ENCODE measurements at places on chromosomes 16 and 17. TPM values are rescaled to one million over a fixed set of nuclear protein-coding genes. Genes with fewer than 3 reads are reported as not detected.

Gene KRT39
- not detected for total RNA-seq

Gene KRT9
- 0.42 TPM for total RNA-seq

- no peaks in the 10 kb centered on the region for H3K4me1 ChIP-seq
- no peaks in the 10 kb centered on the region for H3K27me3 ChIP-seq
- H3K36me3 ChIP-seq = no peaks in the 10 kb centered on the region
- H3K4me3 ChIP-seq = no peak overlapping the region
- no peak overlapping the region for H3K27ac ChIP-seq
- no peak for DNase-seq
Measured at GRCh38 chr16:16992975-16993765, 477.6 kb downstream of the XYLT1 start.

GRCh38 chr17:36888236-36888951 is 48.9 kb upstream of the LHX1 start:
- H3K4me3 ChIP-seq = no peak overlapping the region
- H3K4me1 ChIP-seq = no peaks in the 10 kb centered on the region
- H3K27me3 ChIP-seq = no peaks in the 10 kb centered on the region
- no peak for DNase-seq
- H3K27ac ChIP-seq = no peak overlapping the region
